ENCODE measurements at places on chromosomes 12 and 14.

- no peak for DNase-seq
These were observed 1.4 kb downstream of the KRT5 start for GRCh38 chr12:52518574-52519386.

DNA sequence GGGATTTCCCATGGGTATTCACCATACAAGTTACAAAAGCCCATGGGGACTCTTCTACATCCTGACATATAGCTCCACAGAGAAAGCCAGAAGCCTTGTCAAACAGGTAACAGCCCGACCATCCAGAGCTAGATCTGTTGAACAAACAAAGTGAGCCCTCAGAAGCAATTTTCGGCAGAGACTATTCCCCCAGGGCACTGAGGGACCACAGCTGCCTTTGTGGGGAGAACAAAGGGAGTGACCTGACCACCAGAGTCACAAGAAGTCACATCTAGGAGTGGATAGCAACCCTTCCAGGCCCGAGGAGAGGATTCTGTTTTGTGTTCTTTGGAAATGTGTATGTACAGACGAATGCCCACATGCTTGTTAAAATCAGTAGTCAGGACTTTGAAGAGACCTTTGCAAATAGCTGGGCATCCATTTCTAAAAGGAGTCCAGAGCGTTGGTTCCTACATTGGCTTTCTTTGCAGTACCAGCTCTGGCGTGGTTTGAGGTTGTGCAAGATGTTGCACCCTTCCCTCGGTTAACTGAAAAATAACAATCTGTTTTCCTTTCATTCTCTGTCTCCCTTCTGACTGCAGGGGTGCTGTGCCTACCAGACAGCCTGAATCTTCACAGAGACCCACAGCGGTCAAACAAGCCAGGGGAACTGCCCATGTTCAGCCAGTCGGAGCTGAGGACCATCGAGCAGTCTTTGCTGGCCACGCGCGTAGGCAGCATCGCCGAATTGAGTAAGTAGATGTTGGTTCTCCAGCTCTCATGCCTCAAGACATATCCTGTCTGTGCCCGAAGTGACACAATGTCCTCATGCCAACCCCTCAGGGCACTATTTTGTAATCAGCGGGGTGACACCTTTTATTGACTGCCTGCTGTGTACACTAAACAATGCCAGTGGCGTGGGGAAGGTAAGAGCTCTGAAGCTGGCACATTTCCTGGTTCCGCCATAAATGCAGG is 165.4 kb upstream of the PWP1 start:
- DNase-seq: no peak

DNA sequence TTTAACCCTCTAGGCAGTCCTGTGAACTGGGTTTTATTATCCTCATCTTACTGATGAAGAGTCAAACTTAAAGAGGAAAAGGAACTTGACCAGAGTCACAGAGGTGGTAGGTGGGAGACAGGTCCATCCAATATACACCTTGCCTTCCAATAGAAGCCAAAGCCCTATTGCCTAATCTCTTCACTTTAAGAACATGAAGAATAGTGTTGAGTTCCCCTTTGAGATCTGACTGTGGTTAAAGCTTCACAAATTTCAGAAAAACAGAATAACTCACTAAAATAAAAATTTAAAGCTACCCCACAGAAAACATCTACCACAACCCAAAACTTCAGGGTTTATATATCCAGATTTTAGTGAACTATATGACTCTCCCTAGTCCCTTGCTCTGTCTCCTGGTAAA is 115.4 kb downstream of the ETV6 start:
- DNase-seq: no peak

DNA sequence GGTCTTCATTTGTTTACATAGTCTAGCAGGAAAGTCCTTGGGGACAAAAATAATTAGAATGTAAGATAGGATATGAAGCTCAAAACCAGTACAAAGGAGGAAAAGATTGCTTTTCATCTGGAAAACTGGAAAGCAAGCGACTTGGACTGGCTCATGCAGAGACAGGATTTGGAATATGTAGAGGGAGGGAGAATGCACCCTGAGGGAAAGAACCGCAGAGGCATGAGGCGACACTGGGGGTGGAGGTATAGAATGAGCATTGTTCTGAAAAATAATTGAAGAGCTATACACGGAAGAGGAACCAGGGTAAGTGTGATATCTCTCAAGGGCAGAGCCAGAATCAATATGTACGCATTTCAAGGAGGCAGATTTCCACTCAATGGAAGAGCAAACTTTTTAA is 85.5 kb downstream of the PLEKHG3 start:
- no peak for DNase-seq

GRCh38 chr14:54698966-54699530 is 132.1 kb downstream of the SAMD4A start:
- no peak for DNase-seq

DNA sequence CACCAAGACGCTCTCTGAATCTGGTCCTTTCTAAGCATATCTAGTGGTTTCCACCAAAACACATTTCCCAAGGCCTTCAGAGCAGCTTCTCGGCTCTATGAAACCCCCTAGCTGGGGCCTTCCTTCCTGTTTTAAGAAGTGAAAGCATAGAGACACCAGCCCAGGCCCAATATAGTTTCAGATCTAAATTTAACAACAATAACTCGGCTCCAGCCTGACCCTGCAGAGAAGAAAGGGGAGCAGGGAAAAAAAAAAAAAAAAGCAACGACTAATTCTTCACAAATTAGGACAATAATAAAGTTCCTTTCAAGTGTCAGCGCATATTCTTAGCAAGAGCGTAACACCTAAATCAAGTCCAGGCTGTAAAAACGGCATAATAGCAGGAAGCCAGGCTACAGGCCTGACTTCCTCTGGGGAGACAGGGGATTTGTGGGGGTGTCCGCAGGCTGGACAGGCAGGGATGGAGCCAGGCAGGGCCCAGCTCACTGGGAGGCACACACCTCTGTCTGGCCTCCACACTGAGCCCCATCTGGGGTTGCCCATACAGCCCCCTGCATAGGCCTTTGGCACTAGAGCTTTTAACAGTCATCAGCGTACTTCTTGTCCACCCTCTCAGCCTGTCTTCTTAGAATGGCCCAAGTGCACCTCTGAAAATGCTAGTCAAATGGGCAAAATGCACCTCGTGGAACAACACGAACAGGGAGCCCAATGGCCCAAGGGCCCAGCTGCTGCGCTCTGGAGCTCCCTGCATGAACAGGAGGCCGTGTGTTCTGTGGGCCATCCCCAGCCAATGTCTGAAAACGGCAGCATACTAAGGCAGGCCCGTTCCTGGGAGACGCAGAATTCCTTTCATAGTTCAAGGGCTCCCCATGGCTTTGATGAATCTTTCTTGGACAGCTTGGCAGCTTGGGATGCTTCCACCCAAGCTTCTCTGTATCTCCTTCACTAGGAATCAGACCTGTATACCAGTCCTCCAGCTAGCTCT is 772.9 kb downstream of the MED13L start:
- no peak for DNase-seq

DNA sequence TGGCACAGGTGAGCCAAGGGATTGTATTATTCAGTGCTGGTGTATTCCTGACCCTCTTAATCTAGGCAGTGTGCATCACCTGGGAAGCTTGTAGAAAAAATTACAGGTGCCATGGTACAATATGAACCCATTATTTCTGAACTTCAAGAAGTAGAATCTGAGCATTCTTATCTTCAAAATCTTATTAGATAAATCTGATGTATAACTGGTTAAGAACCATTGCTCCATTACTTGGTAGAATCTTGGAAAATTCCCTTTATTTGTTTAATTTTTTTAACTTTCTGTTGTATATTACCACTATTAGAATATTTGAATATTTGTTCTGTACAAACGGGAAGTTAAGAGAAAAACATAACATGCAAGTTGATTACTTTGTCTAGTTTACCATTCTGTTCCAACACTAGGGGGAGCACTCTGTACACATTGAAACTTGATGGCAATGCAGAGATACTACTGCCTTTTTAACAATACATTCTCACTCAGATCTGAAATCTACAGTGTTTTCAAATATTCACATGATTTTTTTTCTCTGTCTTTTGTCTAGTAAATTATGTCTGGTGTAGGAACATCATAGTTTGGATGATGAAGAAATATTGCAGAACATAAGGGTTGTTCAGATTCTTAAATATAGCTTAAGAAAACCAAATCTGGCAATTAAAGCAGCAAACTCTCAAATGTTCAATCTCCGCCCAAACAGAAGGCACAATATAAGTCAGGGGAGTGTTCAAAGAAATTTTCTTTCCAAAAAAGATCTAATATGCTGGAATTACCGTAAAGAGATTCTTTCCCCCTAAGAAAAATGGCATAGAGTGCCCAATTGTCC is 196.6 kb downstream of the PCNX1 start:
- DNase-seq: no peak

DNA sequence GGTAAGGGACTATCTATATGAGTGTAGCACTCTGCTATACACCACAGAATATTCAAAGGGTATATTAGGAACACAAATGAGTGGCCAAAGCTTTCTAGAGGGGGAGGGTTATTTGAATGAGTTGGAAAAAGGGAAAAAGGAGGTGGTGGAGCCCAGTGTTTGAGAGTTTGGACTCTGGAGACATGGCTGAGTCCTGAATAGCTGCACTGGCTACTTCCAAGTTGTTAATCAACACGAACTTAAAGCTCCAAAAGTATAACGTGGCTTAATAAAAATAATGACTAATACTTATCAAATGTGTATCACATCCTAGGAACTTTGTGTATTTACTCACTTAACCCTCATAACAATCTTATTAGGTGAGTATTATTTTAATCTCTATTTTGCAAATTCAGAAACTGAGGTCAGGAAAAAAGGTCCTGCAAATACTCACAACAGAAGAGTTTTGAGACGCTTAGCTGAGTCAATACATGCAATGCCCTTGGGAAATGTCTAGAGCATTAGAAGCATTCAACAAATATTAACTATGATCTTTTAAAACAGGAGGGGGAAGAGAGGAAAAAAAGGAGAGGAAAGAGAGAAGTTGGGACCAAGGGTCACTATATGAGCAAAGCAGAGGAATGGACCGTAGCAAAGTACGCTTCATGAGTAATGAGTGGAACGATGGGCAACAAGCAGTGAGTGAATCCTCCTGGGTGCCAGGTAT is 189.5 kb upstream of the HMGA2 start:
- no peak for DNase-seq

DNA sequence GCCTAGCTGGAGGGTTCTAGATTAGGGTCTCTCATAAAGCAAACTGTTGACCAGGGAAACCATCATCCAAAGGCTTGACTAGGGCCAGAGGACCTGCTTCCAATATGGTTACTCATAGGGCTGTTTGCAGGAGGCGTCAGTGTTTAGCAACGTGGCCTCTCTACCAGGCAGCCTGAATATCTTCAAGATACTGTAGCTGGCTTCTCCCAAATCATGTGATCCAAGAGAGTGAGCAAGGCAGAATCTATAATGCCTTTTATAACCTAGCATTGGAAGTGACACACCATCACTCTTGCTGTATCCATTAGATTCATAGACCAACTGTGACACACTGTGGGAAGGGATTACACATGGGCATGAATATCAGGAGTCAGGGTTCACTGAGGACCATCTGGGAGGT is 17.3 kb downstream of the TPH2 start:
- DNase-seq: no peak

DNA sequence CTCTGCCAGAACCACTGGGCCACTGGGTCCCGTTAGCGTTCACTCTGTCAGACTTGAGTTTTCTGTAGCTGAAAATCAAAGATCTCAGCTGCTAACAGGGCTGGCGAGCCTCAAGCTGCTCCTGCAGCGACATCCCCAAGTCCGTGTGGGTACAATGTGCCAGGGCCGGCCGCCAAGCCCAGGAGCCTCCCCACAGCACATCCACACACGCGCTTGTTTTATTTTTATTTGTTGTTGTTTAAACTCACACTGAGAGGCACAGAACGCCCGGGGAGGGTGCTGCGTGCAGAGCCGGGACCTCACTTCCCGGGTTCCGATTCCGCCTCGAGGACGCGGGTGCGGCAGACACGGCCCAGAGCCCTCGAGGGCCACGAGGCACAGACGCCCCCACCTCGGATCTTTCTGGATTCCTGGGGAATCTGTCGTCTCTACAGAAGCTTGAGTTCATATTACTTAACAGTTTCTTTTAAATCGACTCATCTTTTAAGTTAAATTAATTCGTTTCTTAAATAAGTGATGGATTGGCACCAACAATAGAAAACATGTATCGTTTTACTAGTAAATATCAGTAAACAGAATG is 9.3 kb downstream of the GALNT9 start:
- DNase-seq: no peak

GRCh38 chr12:64091186-64091585 is 130.9 kb downstream of the KICS2 start:
- DNase-seq: no peak

DNA sequence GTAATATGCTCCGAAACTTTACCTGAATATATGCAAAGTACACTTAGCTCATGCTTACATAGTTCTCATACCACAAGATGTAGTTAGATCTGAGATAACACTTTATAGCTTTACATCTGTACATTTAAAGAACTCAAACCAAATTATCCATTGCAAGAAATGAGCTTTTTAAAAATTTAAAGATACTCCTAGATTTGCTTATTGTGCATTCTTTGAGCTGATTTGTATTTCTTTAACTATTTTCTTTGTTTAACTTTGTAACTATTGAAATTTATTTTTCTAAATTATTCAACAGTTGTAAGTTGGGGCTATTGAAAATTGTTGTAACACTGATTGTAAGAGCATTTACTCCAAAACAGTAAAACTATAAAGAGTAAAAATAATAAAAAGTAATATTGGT is 340.2 kb upstream of the NOVA1 start:
- no peak for DNase-seq

DNA sequence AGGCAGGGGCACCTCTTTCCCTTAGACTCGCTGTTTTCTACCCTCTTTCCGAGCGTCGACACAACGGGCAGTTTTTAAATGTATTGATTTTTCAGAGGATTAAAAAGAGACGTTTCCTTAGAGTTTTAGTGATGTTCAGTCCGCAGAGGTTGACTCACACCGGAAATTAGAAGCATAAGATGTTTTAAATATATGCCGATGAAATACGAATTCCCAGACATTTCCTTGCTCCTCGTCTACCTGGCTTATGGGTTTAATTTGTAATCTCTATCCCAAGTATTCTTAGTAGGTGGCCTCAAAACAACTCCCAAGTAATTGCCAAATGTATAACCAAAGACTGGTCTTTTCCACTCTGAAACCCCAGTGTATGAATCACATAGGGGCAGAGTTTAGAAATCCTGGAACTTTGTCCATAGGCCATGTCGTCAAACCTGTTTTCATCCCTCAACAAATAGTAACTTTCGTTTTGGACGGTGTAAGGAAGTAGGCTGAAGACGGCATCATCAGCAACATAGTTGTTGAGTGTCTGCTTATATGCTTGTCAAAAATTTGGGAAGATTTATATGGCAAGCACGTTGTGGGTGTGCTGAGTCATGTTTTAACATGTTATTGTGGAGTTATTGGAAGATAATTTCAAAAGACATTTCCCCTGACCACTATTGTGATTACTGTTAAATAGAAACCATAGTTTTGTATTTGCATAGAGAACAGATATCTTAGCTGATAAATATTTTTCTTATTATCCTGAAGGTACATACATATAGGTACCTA is 824 bp downstream of the TBK1 start:
- peak; percentile 47 for DNase-seq

DNA sequence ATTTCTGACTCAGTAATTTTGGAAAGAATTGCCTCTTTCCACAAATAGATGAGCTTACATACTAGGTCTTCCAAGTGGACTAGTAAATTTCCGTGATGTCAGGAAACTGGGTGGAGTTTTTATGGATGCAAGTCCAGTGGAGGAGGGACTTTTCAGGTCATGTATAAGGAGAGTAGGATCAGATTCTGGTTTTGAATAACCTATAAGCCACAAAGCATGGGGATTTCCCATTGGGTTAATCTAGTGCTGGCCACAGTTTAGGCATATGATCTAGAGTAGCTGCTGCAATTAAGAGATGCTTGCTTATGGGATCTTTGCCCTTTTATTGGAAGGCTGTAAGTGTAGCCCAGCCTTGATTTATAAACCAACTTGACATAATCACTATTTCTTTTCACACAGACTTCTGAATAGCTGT is 33.8 kb downstream of the STK38L start:
- DNase-seq: no peak
